ENCODE measurements at places on chromosomes 3 and 15. TPM values are rescaled to one million over a fixed set of nuclear protein-coding genes. Genes with fewer than 3 reads are reported as not detected.

The SI gene
- not detected for total RNA-seq

The SMCO1 gene
- not detected for total RNA-seq

DNA sequence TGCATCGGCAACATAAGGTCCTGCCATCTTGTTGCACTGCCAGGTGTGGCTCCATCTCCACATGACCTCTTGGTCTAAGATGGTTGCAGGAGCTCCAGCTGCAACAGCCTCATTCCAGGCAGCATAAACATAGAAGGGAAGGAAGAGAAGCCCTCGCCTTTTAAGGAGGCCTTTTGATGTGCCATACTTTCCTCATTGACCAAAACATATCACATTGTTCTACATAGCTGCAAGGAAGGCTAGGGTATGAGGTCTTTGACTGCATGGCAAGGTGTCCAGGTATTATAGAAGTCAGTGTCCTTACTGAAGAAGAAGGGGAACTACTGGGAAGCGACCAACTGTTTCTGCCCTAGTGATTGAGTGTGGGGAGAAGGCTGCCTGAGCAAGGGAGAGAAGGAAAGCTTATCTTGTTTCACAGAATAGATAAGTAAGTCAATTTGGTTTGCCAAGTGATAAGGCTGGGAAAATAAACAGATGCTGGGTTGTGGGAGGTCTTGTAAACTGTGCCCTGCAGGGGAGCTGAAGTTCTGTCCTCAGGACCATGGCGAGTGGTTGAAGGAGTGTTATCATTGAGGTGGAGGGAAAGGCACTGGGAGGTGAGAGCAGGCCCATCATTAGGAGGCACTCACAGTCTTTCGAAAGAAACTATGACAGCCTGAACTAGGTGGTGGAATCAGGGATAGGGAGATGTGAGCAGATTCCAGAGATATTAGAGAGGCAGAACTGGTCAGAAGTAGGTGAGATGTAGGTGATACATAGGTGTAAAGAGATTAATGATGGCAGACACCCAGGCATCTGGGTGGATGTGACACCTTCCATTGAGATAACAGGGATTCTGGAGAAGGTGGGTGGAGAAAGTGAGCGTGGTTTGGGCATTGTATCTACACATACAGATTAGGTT lies 93.8 kb upstream of the IGF1R start:
- ATAC-seq, result no peak

The GORASP1 gene
- total RNA-seq, result 27.7 TPM

The ACKR2 gene
- total RNA-seq, result 0.31 TPM

DNA sequence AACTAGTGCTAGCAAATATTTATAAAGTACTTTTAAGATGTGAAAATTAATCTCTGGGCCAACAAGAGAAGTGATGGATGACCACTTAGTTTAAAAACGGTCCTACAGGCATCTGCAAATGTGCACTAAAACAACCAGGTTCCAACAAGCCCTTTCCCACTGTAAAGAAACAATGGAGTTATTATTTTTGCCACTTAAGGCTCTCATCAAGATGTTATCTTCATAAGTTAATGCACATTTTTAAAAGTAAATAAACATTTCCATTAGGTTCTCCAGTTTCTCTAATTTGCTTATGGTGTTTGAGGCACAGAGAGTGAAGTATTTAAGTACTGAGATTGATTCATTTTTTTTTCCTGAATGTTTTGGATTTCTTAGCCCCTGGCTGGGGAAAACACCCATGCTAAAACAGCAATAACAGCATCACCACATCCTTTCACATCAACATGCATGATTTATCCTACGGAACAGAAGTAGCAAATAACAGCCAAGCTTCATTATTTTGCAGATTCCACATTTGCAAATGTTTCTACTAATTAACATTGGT lies 20.8 kb downstream of the ABI3BP start:
- ATAC-seq, result no peak

- ATAC-seq, result no peak
These were observed 12.7 kb upstream of the SNTN start for GRCh38 chr3:63639806-63640205.

The DOCK3 gene
- 7.8 TPM for total RNA-seq

The LSAMP gene
- 26.5 TPM for total RNA-seq

GRCh38 chr15:40055576-40056293 lies 16.8 kb upstream of the SRP14 start:
- no peak for ATAC-seq

- ATAC-seq, result no peak
These were observed 283.6 kb upstream of the RARB start for GRCh38 chr3:25144430-25144829.

DNA sequence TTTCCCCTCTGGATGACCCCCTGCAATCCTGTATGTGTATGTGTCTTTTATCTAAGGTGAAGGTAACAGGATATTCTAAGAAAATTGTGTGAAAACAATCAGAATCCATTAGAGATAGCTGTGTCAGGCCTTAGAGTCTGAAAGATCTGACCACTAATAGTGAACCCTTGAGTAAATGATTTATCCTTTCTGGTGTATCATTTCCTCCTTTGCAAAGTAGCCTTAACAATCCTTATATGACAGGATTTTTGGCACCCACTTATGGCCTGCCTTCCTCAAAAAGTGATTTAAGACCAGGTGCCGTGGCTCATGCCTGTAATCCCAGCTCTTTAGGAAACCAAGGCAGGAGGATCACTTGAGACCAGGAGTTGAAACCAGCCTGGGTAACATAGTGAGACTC lies 110.2 kb downstream of the RBPMS2 start:
- ATAC-seq, result no peak

Data from motor neuron (in vitro differentiated cells).